AG04449 (cell line): ENCODE measurements at places on chromosomes 7 and 10.

GRCh38 chr10:30980951-30981616, 50.6 kb downstream of the ZNF438 start:
- DNase-seq, result no peak

DNA sequence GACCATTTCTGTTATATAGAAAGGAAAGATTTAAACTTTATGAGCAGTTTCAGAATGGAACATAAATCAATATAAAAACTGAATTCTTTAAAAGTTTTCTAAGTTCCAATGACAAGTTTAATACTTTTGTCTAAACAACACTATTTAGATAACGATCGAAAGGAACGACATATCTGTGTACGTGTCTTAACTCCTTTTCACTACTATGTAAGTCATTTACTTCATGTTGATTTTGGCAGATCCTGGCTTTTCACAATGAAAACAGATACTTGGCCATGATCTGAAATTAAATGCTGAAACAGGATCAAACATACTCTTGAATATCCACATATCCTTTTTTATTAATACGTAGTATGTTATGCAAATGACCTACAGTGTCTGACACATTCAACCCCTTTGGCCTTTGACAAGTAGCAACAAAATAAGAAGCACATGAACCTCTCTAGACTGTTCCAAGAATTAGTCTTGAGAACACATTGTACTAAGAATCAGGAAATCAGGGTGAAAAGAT, 41.9 kb downstream of the RNLS start:
- no peak for DNase-seq

DNA sequence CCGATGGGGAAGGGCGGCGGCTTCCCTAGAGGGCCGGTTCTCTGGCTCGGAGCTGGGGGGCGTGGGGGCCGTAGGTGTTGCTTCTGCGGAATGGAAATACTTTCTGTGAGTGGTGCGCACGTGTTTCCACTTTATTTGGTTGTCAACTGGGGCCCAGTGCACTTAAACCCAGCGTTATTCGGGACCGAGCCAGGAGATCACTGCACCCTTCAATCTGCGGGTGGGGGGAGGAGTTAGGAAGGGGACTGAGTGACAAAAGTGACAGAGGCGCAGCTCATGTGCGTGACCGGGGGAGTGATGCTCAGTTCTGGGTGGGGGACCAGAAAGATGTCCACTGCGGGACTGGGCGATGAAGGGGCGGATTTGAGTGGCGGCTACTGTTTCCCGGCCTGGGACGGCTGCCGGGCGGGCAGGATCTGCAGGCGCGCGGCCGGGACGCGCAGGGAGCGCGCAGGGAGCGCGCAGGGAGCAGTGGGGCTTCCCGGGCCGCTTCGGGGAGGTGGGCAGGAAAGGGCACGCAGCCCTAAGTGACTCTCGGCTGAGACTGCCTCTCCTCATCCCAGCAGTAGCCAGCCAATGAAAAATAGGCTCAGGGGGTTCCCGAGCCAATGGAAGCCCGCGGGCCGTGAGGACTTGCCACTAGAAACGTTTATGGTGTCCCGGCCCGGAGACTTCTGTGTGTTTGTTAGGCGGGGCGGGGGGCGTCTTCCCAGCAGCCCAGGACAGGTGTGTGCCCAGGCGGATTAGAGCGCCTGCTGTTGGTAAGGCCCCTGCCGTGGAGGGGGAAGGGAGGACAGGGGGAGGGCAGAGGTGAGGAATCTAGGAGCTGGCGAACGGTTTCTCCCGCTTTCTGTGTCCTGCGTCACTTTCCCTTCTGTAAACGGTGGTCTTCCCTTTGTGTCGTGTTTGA, 54.3 kb upstream of the KDM7A start:
- no peak for DNase-seq

DNA sequence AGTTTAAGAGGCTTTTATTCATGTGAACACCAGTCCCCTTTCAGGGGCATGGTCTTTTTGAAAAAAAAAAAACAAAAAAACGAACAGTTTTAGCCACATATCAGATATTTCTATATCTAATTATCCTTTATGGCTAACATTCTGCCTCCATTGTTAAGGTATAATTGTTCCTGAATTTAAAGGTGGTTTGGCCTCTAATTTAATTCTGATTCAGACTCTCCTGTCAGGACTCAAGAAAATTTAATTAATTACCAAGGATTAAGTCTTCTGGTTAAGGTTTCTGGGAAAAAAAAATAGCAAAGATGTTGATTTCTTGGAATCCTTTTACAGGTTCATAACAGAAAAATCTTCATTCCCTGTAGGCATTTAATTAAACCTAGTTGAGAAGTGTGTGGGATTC, 27.4 kb downstream of the COL1A2 start:
- DNase-seq, result no peak

- no peak for DNase-seq
These were observed 90.7 kb downstream of the APBB1IP start for GRCh38 chr10:26528715-26529393.

- DNase-seq, result no peak
These were observed 557 bp downstream of the CYTH3 start for GRCh38 chr7:6271694-6272440.

DNA sequence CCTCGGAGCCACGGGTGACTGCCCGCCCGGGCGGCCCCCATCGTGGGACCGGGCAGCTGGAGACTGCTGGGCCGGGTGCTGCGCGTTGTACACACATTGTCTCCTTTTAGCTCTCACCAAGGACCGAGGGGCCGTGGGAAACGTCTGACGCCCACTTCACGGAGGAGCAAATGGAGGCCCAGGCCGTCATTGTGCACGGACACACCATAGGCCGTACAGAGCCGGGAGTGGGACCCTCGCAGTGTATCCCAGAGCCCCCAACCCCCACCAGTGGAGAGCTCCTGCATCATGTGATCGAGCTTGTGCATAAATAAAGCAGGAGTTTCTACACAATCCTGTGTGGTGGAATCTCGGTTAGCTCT, 722 bp downstream of the DENND10 start:
- no peak for DNase-seq

GRCh38 chr7:29454464-29454863, 109.2 kb upstream of the PRR15 start:
- no peak for DNase-seq

- no peak for DNase-seq
These were observed 651 bp upstream of the ARPC1A start for GRCh38 chr7:99325001-99325493.

- no peak for DNase-seq
These were observed 150.4 kb upstream of the PRPS1L1 start for GRCh38 chr7:18177815-18178660.

GRCh38 chr10:50417886-50418830, 166.8 kb upstream of the ASAH2 start:
- no peak for DNase-seq

- no peak for DNase-seq
These were observed 65.3 kb downstream of the CUZD1 start for GRCh38 chr10:122780391-122780790.

DNA sequence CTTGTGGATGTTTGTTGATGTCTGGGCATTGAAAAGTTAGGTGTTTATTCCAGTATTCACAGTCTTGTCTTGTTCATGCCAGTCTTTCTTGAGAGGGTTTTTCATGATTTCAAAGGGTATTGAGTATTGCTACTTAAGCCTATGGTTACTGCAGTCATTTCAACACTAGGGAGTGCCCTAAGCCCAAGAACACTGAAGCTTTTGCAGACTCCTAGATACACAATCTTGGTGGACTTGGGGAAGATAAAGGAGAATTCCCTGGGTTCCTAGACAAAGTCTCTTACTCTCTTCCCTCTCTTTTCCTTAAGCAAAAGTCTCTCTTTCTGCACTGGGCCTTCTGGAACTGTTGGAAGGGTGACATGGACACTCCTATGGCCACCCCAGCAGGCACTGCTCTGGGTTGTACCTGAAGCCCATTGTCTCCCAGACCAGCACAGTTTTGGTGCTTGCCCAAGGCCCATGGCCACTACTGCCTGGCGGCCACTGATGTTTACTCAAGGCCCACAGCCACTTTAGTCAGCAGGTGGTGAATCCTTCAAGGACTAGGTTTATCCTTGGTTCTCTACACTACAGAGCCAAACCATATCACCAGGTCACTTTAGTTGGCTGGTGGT, 24.9 kb downstream of the SAMD9 start:
- DNase-seq, result peak; percentile 21

DNA sequence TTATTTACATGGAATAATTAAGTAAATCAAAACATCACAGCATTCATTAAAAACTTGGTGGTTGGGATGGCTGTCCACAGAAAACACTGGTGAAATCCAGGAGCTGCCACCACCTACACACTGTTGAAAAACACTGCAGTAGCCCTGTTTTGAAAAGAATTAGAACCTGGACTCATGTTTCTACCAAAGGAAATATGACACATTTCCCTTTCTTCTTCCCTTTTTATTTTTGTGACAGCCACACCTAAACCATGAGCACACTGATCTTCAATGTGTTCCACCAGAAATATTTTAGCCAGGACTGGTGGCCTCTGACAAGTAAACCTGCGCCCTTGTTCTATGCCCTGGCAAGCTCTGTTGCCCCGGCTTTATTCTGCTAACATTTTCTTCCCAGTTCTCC, 3.3 kb downstream of the TMEM140 start:
- no peak for DNase-seq

- no peak for DNase-seq
These were observed 511.4 kb upstream of the GALNT17 start for GRCh38 chr7:70620333-70621055.

DNA sequence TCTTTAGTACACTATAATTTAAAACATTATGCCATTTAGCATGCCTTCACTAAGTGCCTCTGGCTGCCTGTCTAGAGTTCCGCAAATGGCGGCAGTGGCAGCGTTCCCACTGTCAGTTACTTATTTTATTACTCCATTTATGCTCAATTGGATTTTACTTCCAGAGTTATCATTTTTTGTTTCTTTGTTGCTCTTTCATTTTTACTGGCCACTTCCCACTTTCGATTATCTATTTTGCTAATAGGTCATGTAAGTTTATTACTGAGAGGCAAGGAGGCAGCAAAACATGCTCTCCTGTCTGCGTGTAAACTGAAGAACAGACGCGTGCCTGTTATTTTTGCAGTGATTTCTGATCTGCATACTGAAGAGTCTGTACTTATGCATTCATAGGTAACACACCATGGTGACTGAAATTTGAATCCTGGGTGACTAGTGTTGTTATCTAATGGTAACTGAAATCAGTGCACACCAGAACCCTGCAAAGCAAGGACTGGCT, 23.1 kb downstream of the KDM7A start:
- no peak for DNase-seq

- DNase-seq, result no peak
These were observed 10.4 kb downstream of the ZNF365 start for GRCh38 chr10:62384447-62385081.

- no peak for DNase-seq
These were observed 235.1 kb upstream of the CELF2 start for GRCh38 chr10:10782603-10783002.

GRCh38 chr7:50121286-50121685, 28.2 kb upstream of the ZPBP start:
- no peak for DNase-seq

GRCh38 chr10:49055221-49055849, 60.0 kb downstream of the VSTM4 start:
- no peak for DNase-seq

GRCh38 chr10:33122014-33122809, 164.2 kb upstream of the ITGB1 start:
- peak; percentile 91 for DNase-seq

GRCh38 chr10:3172081-3172445, 519 bp downstream of the PITRM1 start:
- no peak for DNase-seq

GRCh38 chr7:70696201-70696754, 435.7 kb upstream of the GALNT17 start:
- DNase-seq, result no peak

DNA sequence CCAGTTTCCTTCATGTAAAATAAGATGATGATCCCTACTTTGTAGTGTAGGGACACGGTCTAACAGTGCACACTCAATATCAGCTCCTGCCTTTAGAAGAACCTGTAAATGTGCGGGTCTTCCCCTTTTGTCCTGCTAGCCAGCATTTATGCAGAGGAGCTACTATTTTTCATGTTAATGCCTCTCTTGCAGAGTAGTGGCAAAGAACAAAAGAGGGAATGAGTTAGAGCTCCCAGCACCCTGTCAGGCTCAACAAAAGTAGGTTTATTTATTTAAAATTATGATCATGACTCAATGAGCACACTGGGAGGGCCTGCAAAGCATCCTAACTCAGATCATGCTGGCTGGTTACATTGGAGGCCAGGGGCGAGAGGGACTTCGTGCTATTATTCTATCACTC, 414.5 kb upstream of the COBL start:
- DNase-seq, result no peak

DNA sequence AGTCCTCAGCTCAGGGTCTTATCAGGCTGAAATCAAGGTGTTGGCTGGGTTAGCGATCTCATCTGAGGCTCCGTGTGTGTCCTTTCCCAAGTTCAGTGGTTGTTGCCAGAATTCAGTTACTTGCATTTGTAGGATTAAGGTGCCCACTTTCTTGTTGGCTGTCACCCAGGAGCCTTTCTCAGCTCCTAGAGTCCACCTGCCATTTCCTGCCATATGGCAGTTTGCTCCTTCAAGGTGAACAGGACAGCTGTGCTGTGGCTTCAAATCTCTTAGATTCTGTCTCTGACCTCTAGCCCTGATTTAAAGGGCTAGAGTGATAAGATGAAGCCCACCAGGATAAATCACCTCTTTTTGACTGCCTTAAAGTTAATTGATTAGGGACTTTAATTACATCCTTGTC, 1.0 kb upstream of the HIF1AN start:
- no peak for DNase-seq

- DNase-seq, result no peak
These were observed 14.2 kb downstream of the SLC37A3 start for GRCh38 chr7:140383954-140384713.

DNA sequence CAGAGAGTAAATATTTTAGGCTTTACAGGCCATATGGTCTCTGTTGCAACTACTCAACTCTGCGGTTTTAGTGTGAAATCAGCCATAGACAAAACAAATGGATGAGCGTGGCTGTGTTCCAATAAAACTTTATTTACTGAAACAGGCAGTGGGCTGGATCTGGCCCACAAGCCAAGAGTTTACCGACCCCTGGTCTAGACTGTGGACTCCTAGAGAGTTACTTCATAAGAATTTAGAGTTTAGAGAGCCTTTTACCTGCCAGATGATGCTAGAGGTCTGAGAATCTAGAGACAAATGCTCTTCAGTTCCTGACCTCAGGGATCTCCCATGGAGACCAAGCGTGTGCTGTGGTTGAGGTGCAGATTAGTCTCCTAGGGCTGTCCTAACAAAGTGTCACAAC, 174.8 kb downstream of the PTEN start:
- DNase-seq, result no peak

DNA sequence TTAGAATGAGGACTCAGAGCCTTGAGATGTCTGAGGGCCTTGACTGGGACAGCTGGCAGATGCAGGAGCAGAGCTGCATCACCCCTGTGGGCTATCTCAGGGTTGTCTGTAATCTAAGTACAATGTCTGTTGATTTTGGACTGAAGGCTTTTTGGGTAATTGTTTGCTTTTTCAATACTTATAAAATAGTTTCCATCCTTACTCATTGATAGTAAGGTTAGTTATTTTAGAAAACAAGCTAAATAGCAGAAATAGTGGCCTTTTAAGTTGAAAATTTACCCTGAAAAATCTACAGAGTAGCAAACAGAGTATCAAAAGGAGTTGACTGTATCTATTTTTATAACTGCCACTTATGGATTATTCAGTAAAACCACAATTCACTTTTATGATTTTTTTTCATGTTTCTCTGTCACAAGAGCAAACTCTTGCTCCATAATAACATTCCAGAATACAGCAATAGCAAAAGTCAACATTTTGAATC, 179.7 kb downstream of the CFTR start:
- no peak for DNase-seq

- no peak for DNase-seq
These were observed 112.2 kb downstream of the MYO3A start for GRCh38 chr10:26046073-26046700.

- no peak for DNase-seq
These were observed 28.4 kb downstream of the DNAJC9 start for GRCh38 chr10:73218431-73219191.

- peak; percentile 2 for DNase-seq
These were observed 92.6 kb upstream of the RAB11FIP2 start for GRCh38 chr10:118139321-118139720.
